ENCODE measurements at places on chromosomes 3 and 15. TPM values are rescaled to one million over a fixed set of nuclear protein-coding genes. Genes with fewer than 3 reads are reported as not detected.

The CLEC3B gene
- not detected for total RNA-seq

DNA sequence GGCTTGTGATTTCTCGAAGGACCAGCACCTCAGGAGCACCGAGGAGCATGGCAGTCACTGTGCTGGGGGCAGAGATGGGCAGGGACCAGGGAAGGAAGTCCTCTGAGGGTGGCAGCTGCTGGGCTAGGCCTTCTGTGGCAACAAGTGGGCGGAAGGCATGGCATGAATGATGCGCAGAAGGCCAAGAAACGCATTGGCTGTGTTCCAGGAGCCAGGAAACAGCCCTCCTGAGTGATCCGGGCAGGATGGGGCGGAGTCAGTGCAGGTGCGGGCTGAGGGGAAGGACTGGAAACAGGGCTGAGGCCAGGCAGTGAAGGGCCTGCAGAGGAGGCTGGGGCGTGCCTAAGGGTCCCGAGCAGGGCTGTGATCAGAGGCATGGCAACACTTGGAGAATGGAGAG lies 23.6 kb downstream of the MRPS11 start:
- DNase-seq, result no peak

GRCh38 chr15:56683908-56684307 lies 49.4 kb downstream of the ZNF280D start:
- DNase-seq, result no peak

GRCh38 chr3:53890726-53891475 lies 758 bp downstream of the SELENOK start:
- peak; percentile 35 for DNase-seq

- DNase-seq, result peak; percentile 87
These were observed at the start of gene CAPN7 for GRCh38 chr3:15205934-15206661. CAPN7 (plus strand) TSS chr3:15206246; CDS start chr3:15206496, 250 bp downstream.

Measured in A172 (cell line).